ENCODE measurements at places on chromosomes 7 and 10.

DNA sequence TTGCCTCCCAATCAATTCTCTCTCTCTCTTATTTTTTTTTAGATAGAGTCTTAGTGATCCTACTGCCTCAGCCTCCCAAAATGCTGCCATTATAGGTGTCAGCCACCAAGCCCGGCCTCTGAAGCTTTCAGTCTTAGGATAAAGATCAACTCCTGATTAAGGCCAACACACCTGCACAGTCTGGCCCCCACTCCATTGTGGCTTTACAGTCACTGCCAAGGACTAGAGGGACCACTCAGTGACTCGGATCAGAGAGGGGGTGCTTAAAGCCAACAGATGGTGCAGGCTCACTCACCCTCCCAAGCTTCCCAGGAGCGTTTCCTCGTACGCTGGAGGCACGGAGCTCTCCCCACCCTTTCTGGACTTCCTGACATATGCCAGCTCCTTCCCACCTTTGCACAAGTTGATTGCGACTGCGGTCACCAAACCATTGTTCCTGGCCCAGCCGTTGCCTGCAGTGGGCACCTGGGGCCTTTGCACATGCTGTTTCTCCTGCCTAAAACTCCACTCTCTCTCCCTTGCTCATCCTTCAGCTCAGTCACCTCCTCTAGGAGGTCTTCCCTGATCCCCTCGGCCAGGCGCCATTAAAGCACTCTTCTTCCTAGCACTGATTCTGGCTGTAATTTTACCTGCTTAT is 1.7 kb upstream of the CDH23 start:
- no peak overlapping the region for H3K27ac ChIP-seq
- DNase-seq: no peak
- peaks cover 15% of the 10 kb centered on the region for H3K4me1 ChIP-seq
- no peaks in the 10 kb centered on the region for H3K36me3 ChIP-seq
- peaks cover 83% of the 10 kb centered on the region for H3K27me3 ChIP-seq
- H3K4me3 ChIP-seq: no peak overlapping the region

GRCh38 chr7:33932221-33932620 is 26.9 kb downstream of the BMPER start:
- no peaks in the 10 kb centered on the region for H3K4me1 ChIP-seq
- H3K36me3 ChIP-seq: no peaks in the 10 kb centered on the region
- no peak overlapping the region for H3K27ac ChIP-seq
- peaks cover 13% of the 10 kb centered on the region for H3K27me3 ChIP-seq

DNA sequence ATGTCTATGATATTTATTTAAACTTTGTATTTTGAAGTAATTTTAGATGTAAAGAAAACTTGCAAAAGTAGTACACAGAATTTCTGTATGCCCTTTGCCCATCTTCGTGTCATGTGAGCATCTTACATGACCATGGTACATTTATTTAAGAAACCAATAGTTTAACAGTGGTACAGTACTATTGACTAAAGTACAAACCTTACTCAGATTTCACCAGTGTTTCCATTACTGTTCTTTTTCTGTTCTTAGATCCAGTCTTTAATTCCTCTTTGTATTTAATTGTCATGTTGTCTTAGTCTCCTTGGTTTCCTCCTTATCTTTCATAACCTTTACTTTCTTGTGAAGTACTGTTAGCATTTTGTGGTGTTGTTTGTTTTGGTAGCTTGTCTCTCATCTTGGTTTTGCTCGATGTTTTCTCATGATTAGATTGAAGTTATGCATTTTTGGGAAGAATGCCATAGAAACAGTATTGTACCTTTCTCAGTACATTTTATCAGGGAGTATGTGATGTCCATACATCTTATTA is 24.1 kb downstream of the TAX1BP1 start:
- no peaks in the 10 kb centered on the region for H3K27me3 ChIP-seq
- no peak overlapping the region for H3K4me3 ChIP-seq
- H3K4me1 ChIP-seq: peaks cover 29% of the 10 kb centered on the region
- no peak for DNase-seq

DNA sequence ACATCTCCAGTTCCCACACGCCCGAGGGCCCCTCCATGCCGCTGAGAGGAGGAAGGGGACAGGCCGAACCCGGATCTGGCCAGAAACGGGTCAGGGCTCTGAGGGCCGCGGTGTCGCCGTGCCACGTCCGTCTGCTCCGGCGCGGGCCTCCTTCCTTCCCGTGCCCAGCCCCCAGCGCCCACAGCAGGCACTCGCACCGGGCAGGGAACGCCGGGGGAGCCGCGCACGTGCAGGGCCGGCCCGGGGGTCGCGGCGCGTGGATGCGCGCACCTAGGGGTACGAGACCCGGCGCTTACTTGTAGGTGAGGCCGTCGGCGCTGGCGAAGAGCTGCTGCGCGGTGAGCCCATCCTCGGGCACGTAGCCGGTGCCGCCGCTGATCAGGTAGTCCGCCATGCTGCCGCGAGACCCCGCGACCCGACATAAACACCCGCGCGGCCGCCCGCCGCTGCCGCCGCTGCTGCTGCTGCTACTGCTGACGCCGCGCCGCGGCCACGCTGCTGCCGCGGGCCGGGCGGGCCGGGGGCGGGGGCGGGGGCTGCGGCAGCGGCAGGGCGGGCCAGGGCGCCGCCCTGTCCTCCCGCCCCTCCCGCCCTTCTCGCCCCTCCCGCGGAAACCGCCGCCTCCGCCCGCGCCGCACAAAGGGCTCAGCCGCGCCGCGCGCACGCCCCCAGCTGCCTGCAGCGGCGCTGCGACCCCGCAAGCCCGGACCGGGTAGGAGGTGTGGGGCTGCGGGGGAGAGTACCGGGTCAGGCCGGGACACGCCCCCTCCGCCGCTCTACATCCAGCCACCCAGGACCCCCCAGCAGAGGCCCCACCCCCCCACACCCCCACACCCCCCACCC is 4.1 kb downstream of the IMPDH1 start:
- DNase-seq: no peak
- no peaks in the 10 kb centered on the region for H3K27me3 ChIP-seq
- peaks cover 44% of the 10 kb centered on the region for H3K4me1 ChIP-seq
- H3K36me3 ChIP-seq: peaks cover 3% of the 10 kb centered on the region
- H3K27ac ChIP-seq: peak overlapping the region; percentile 46

GRCh38 chr10:110305767-110306451 is 1.2 kb upstream of the SMNDC1 start:
- H3K4me1 ChIP-seq: peaks cover 24% of the 10 kb centered on the region
- peak overlapping the region; percentile 93 for H3K27ac ChIP-seq
- peaks cover 24% of the 10 kb centered on the region for H3K36me3 ChIP-seq
- H3K27me3 ChIP-seq: no peaks in the 10 kb centered on the region

GRCh38 chr10:132656283-132657126 is 118.9 kb downstream of the INPP5A start:
- H3K36me3 ChIP-seq: no peaks in the 10 kb centered on the region
- H3K4me3 ChIP-seq: no peak overlapping the region
- H3K4me1 ChIP-seq: peaks cover 6% of the 10 kb centered on the region
- no peak overlapping the region for H3K27ac ChIP-seq
- no peak for DNase-seq

- H3K27me3 ChIP-seq: no peaks in the 10 kb centered on the region
- DNase-seq: no peak
- peaks cover 4% of the 10 kb centered on the region for H3K4me1 ChIP-seq
Observed at GRCh38 chr7:37786741-37787569, 61.4 kb upstream of the NME8 start.

GRCh38 chr7:4200546-4201094 is 481.5 kb upstream of the FOXK1 start:
- peaks cover 3% of the 10 kb centered on the region for H3K36me3 ChIP-seq
- no peak overlapping the region for H3K27ac ChIP-seq
- DNase-seq: no peak
- peaks cover 12% of the 10 kb centered on the region for H3K27me3 ChIP-seq
- no peaks in the 10 kb centered on the region for H3K4me1 ChIP-seq
- no peak overlapping the region for H3K4me3 ChIP-seq

DNA sequence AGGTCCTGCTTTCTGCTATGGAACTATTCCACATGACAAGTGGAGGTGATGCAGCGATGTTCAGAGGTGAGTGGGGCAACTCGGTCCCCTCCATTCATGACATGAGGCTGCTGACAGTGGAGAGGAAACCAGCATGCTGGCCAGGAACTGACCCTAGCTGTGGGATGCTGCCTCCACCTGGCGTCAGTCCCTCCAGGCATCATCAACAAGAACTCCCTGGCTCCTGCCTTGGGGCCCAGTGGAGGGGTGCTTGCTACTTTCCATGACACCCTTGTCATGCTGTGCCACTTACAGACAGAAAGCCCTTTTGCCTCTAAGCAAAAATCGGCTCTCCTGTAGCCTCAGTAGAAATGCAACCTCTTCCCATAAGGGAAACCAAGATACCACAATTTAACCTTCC is 118.5 kb downstream of the LRRC18 start:
- no peak for DNase-seq
- H3K36me3 ChIP-seq: peaks cover 3% of the 10 kb centered on the region
- H3K27ac ChIP-seq: no peak overlapping the region
- no peaks in the 10 kb centered on the region for H3K4me1 ChIP-seq
- H3K4me3 ChIP-seq: no peak overlapping the region

DNA sequence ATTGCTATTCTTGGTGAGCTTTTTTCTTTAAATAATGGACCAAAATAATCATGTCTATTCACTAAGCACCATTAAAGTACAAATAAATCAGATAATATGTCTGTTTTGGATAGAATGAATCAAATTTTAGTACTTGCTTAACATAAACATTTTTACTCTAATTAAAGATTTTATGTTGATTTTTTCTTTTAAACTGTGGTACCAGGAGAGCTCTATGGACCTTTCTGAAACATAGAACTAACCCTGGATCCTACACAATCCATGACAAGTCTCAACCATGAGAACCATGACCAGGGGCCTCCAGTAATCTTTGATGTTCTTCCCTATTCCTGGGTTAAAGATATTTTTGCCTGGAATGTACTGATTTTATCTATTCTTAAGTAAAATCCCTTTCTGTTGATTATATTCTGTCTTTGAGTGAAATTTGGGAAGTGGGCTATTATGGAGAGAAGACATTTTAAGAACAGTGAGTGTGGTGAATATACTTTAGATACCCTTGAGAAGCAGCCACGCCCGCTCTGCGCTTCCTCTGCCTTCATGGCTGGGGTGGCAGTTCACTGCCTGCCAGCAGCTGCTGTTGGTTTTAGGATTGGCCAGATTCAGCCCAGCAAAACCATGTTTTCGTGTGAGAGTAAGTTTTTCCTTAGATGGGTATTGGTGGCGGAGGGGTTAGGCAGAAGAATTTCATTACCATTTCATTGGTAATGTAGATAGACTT is 42.2 kb upstream of the BHLHA15 start:
- no peak overlapping the region for H3K27ac ChIP-seq
- peaks cover 15% of the 10 kb centered on the region for H3K4me1 ChIP-seq
- no peak for DNase-seq
- peaks cover 20% of the 10 kb centered on the region for H3K36me3 ChIP-seq
- no peaks in the 10 kb centered on the region for H3K27me3 ChIP-seq

DNA sequence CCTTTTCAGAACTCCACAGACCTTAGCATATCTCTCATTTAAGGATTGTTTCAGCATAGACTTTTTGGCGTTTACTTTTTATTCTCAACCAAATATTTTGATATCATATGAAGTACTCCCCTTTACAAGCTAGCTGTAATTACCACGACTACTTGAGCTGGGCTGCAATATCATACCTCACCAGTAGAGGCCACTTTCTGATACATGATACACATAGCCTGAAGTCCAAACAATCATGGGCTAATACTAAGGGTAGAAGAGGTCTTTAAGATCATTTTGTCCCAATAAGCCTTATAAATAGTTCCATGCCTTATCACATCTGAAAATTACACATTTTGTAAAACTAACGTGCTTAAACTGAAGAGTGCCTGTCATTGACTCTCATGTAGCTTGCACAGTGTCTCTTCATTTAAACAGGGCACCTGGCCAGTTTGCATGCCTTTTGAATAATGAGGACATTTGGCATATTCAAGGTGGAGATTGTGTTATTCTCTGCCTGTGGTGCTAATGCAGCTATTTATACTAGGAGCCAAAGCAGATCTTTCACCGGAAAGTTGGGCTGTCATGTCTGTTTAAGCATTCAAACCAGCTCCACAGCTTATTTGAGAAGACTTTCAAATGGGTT is 403.7 kb upstream of the ZMIZ1 start:
- no peak overlapping the region for H3K27ac ChIP-seq
- H3K4me3 ChIP-seq: no peak overlapping the region
- DNase-seq: no peak
- peaks cover 2% of the 10 kb centered on the region for H3K36me3 ChIP-seq
- H3K27me3 ChIP-seq: peaks cover 92% of the 10 kb centered on the region

- peaks cover 4% of the 10 kb centered on the region for H3K27me3 ChIP-seq
- H3K4me3 ChIP-seq: no peak overlapping the region
- H3K4me1 ChIP-seq: no peaks in the 10 kb centered on the region
- DNase-seq: no peak
- no peak overlapping the region for H3K27ac ChIP-seq
Observed at GRCh38 chr10:88616250-88616977, 29.9 kb downstream of the LIPJ start.
